ENCODE measurements at places on chromosomes 12 and 14.

- peaks cover 58% of the 10 kb centered on the region for H3K36me3 ChIP-seq
- peak; percentile 94 for DNase-seq
- peak overlapping the region; percentile 92 for H3K4me3 ChIP-seq
- peak overlapping the region; percentile 73 for H3K27ac ChIP-seq
- no peaks in the 10 kb centered on the region for H3K27me3 ChIP-seq
Observed at GRCh38 chr14:23071244-23071920, 14.1 kb upstream of the CDH24 start.

- H3K36me3 ChIP-seq: no peaks in the 10 kb centered on the region
- no peak overlapping the region for H3K27ac ChIP-seq
- H3K4me1 ChIP-seq: peaks cover 31% of the 10 kb centered on the region
- peak; percentile 66 for DNase-seq
- peak overlapping the region; percentile 69 for H3K4me3 ChIP-seq
Observed at GRCh38 chr12:76030341-76031080, 1.1 kb downstream of the PHLDA1 start.

DNA sequence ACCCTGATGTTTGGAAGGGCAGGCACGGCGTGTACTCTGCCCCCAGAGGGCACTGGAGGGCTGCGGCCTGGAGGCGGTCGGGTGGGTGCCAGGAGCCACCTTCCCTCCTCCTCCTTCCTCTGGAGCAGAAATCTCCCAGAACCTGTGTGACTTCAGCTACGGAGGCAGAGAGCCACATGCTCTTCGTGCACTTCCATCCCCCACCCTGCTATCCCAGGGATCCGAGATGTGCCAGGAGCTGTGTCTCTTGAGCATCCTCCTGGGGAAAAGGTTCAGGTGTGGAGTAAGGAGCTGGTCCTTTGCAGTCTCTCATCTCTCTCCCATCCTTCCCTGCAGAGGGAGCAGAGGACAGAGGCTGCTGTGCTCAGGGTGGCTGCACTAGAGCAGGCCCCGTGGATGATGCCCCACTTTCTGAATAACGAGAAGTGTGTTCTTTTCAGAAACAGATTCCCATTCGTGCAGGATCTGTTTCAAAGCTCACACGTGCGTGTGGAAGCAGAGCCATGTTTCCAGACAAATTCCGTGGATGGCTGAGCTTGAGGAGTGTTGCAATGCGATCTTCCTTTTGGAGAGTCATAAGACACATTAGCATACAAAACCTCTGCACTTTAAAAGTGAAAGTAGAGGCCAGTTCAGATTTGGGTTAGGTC is 162.9 kb downstream of the ADGRD1 start:
- H3K4me3 ChIP-seq: no peak overlapping the region
- no peaks in the 10 kb centered on the region for H3K36me3 ChIP-seq
- peak; percentile 23 for DNase-seq
- H3K27ac ChIP-seq: no peak overlapping the region

GRCh38 chr12:18823461-18823860 is 85.5 kb downstream of the CAPZA3 start:
- no peaks in the 10 kb centered on the region for H3K36me3 ChIP-seq
- H3K27me3 ChIP-seq: no peaks in the 10 kb centered on the region
- no peak overlapping the region for H3K27ac ChIP-seq
- H3K4me3 ChIP-seq: no peak overlapping the region

DNA sequence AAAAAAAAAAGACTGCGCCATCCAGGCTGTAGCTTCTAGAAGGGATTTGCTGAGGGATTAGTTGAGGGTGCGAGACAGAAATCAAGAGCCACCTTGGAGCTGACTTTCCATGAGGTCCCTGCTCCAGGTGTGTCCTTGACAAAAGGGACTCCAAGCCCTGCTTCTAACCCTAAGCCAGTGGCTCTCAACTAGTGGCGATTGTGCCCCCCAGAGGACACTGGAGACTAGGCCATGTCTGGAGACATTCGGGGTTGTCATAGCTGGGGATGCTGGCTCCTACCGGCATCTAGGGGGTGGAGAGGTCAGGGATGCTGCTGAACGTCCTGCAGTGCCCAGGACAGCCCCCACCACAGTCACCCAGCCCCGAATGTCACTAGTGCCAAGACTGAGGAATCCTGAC is 40.6 kb downstream of the SPRING1 start:
- peaks cover 44% of the 10 kb centered on the region for H3K4me1 ChIP-seq
- no peaks in the 10 kb centered on the region for H3K36me3 ChIP-seq
- no peak for DNase-seq
- H3K27ac ChIP-seq: no peak overlapping the region
